A549 treated with CORT108297 at 1 μM for 4 hours (cell line): ENCODE measurements at places on chromosomes 1 and 21. TPM values are rescaled to one million over a fixed set of nuclear protein-coding genes. Genes with fewer than 3 reads are reported as not detected.

SYT11 gene
- total RNA-seq: 1.1 to 1.6 TPM (median 1.3 TPM) in 5 replicates

PRDM16 gene
- 0.05 to 0.32 TPM (median 0.14 TPM) in 5 replicates for total RNA-seq

OR2T27 gene
- total RNA-seq: not detected in 5 replicates

NBPF9 gene
- 12.8 to 15.7 TPM (median 14.8 TPM) in 5 replicates for total RNA-seq

VSIG8 gene
- 0.05 TPM in 2 of 5 replicates, not detected in the others for total RNA-seq

TRIM67 gene
- 0.14 to 0.25 TPM (median 0.20 TPM) in 5 replicates for total RNA-seq

TAL1 gene
- total RNA-seq: 0.02 TPM in 2 of 5 replicates, not detected in the others

SDC3 gene
- total RNA-seq: 7.2 to 11.8 TPM (median 9.5 TPM) in 5 replicates

ALX3 gene
- total RNA-seq: not detected in 5 replicates

ZBTB8B gene
- total RNA-seq: under 0.01 TPM in 1 of 5 replicates, not detected in the others

SEMA4A gene
- 0.20 to 0.46 TPM (median 0.42 TPM) in 5 replicates for total RNA-seq

B3GALT5 gene
- 0.22 to 0.32 TPM (median 0.25 TPM) in 5 replicates for total RNA-seq

FOXD2 gene
- 0.32 to 0.60 TPM (median 0.49 TPM) in 5 replicates for total RNA-seq

ABL2 gene
- total RNA-seq: 14.9 to 20.8 TPM (median 17.0 TPM) in 5 replicates
